NCI-H748 treated with DMSO at 0.1 percent for 48 hours (cell line): ENCODE measurements at places on chromosomes 2 and 18.

DNA sequence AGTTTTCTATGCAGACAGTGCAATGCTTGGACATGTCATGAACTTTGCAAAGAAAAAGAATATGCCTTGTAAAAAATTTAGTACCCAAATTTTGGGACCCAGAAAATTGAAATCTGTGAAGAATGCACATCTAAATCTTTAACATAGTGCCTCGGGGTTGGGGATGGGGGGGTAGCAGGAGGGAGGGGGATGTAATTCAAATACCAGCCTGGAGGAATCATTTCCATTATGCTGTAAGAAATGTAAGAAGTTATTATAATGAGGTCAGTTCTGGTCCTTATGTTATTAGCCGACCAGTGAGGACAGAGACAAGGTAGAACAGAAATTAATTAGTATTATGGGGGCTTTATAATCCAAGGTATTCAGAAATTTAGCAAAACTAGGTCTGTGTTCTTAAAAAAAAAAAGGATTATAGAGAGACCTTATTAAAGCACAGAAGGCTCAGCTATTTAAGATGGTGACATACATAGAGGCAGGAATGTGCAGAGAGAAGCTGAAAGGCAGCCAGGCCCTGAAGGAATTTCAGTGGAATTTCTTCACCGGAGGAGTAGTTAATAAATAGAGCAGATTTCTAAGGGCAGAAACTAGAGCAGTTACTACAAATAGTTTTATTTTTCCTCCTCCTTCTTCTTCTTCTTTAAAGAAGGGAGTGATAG, 89.0 kb upstream of the RBMS1 start:
- no peak for DNase-seq

DNA sequence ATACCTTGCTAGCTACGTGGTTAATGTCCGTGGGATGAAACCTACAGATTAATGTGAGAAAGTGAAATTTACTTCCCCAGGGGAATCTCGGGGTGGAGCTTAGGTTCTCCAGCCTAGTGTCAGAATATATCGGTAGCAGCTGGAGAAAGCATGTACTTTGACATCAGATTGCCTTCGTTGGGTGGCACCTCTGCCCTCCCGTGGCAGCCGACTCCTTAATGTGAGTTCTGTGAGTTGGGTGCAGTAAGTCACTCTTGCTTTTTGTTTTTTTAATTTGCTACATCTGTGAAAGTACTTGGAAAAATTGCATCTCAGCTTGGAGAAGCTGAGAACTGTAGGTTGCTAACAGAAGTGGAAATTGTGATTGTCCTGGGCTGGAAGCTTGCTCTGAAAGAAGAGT, 3.6 kb downstream of the KLF11 start:
- no peak for DNase-seq

DNA sequence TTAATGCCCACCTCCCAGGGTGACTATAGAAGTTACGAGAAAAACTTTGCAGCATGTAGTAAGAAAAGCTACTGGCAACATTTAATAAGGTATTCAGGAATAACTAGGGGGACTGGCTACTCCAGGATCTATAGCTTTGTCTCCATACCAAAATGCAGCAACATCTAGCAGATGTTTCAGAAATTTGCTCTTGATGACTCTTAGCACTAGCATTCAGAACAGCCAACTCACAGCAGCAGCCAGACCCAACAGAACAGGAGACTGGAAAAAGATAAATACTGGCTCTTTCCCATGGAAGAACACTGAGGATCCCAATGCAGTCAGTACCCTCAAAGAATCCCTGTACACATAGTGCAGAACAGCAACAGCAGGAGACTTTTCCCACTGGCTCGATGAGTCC, 105.0 kb downstream of the PRKRA start:
- no peak for DNase-seq

DNA sequence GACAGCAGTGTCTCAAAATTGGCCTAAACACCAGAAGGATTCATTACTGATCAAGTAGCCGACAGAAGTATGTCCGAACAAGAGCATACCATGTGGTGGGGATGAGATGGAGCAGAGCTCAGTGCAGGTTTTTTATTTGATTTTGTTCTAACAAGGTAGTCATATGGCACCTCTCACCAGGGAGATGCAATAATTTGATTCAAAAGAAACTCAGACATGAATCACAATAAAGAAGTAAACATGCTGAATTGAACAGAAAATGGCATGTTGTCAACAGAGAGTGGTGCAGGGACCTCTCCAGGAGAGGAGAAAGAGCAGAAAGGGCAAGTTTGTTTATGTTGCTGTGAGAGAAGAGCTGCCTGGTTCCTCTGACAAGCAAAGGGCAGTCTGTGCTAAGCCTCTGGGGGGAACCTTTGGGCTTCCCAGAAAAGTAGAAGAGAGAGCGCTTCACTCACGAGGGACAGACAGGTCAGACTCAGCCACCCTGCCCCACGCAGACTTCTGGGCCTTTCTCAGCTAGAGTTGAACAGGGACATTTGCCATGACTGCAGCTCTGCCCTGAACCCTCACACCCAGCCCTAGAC, 351.3 kb upstream of the RAB12 start:
- DNase-seq = no peak

DNA sequence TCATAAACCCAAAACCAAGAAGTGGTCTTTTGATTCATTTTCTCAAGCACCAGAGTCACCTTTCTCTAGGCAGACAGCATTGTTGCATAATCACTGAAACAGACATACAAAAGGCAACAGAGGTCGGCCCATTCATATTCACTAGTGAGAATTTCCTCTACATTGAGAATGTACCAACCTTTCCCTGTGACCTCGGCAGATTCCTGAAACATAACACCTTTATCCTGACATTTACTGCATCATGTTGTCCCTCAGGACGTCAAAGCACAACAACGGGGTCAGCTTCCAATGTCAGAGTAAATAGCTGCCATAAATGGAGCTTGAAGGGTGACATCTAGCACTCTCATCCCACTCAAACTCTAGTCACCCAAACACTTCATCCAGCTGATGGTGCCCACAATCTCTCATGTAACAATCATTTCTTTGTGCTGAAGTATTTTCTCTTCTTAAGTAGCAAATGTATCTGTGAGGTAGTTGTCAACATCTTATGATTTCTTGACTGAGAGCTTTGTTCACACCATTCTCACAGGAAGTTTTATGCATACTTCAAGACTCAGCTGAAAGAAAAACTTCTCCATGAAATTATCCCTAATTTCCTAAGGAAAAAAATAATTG, 802.6 kb upstream of the CHAC2 start:
- no peak for DNase-seq

- no peak for DNase-seq
These were observed 27.6 kb upstream of the ASPRV1 start for GRCh38 chr2:69989009-69989408.

DNA sequence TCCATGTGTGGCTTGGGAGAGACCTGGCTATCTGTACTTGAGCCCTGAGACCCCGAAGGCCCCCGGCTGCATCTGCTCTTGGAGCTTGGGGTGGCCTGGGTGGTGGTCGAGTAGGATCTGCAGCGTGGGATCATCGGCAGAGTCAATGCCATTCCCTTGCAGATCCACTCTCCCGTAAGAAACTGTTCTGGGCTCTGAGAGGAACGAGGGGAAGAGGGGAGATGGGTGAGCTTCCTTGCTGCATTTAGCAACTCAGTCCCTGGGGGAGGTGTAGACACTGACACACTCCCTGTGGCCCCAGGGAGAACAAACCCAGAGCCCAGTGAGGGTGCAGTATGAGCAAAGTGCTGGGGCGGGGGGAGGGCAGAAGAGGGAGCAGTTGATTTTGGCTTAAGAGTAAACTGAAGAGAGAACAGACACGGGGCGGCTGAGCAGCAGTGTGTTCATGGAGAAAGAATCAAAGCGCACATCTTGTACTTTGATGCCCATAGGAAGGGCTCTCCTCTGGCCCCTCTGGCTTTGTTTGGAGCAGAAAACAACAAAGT, 8.5 kb downstream of the GREB1 start:
- no peak for DNase-seq

- no peak for DNase-seq
These were observed 15.0 kb upstream of the TTR start for GRCh38 chr18:31576670-31577069.
